ENCODE measurements at places on chromosomes 7 and 10.
A peak's percentile ranks its signal among the peaks of the same experiment; 100 is the strongest.

DNA sequence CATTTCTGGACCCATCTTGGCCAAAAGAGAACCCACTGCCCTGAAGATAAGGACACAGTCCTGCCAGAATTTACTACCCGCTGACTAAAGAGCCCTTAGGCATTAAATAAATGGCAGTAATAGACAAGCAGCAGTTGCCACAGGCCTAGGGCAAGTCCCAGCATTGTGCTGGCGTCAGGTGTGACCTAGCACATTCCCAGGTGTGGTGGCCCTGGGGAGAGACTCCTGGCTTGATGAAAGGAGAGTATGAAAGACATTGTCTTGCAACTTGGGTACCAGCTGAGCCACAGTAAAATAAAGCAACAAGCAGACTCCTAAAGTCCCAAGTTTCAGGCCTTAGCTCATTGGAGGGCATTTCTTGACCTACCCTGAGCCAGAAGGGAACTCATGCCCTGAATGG, 715.7 kb upstream of the SORCS1 start:
- no peak for DNase-seq

GRCh38 chr7:44325811-44326241, 432 bp upstream of the CAMK2B start:
- no peak for DNase-seq

DNA sequence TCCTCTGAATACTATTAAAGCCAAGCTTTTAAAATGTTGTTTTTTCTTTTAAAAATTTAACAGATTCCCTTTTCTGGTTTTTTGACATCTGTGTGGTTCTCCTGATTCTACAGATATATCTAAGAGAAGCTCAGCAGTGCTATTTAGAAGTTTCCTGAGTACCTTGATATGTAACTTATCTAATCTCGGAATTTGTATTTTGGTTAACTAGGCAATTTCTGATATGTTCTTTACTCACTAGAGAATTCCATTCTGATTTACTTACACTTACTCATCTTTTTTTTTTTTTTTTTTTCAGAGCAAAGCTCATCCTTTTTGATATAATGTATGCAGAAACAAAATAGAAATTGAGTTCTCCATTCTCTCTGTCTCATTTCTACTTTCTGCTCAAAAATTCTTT, 63.8 kb downstream of the PALS2 start:
- DNase-seq = no peak

DNA sequence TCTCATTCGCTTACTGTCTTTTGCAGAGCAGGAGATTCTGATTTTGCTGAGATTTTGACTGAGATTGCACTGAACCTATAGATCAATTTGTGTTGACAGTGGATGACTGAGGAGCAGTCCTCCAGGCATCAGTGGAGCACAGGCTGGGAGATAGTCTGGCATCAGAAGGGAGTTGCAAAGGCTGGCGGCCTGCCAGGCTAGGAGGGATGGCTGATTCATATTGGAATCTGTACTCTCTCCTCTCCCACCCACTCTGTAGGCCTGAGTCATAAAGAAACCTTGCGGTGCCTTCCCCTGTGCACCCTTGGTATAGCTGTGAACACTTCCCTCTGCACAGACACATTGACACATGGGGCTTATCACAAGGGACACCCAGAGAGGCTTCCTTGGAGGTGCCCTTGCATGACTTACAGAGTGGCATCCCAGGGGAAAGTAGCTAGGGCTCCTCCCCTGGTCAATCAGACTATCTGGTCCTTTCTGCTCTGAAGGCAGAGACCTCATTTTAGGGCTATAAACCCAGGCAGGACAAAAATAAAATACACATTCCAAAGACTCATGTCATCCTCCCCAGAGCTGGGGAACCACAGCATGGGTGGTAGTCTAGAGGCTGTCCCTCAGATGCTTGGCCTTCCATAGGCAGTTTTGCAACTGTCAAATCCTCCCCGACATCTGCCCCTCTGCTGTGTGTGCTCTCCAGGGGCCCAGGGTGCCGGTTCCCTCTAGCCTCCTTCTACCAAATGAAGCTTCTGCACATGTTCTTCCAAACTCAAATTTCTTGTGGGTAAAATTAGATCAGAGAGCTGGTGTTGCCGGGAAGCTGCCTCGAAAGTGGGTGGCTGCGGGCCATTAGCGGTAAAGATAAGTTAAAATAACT, 37.4 kb upstream of the EEPD1 start:
- DNase-seq = peak; percentile 97

DNA sequence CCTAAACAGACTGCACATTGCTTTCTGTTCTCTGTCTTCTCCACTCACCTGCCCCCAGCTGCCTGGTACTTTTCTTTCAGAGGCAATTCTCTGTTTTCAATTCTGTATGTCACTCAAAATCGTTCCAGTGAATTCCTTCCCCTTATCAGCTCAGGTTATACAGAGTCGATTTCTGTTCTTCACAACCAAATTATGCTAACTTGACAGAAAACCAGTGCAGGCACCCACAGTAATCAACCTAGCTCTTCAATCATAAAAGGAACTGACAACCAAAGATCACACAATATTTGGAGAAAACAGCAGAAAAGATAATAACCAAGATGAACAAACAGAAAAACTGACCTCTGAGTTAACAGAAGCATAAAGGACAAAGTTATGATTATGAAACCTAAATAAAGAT, 303.3 kb upstream of the PHYHIPL start:
- no peak for DNase-seq
